HFFc6 (cell line): ENCODE measurements at places on chromosomes 16 and 17. TPM values are rescaled to one million over a fixed set of nuclear protein-coding genes. Genes with fewer than 3 reads are reported as not detected.

Gene NPIPA3
- 0.77 to 1.2 TPM in 2 of 3 replicates, not detected in the other for total RNA-seq

Gene CKLF
- total RNA-seq, result 45.8 and 50.5 TPM in 2 replicates

Gene C1QTNF8
- not detected in 3 replicates for total RNA-seq

Gene CCL5
- not detected in 3 replicates for total RNA-seq

Gene TMEM97
- 18.0 to 29.5 TPM (median 24.7 TPM) in 3 replicates for total RNA-seq

Gene ABCC12
- total RNA-seq, result not detected in 3 replicates

Gene CCDC144A
- total RNA-seq, result 0.18 to 0.38 TPM (median 0.26 TPM) in 3 replicates

Gene CHD9
- total RNA-seq, result 45.3 to 48.8 TPM (median 45.8 TPM) in 3 replicates

Gene QRICH2
- 1.5 and 1.6 TPM in 2 replicates for total RNA-seq

Gene GP2
- not detected in 2 replicates for total RNA-seq

Gene CRHR1
- total RNA-seq, result not detected in 3 replicates

Gene FOXL1
- 20.6 to 25.0 TPM (median 22.2 TPM) in 3 replicates for total RNA-seq

Gene TIGD7
- 3.4 to 4.6 TPM (median 4.5 TPM) in 3 replicates for total RNA-seq

Gene LAT
- total RNA-seq, result 4.6 and 7.0 TPM in 2 replicates

Gene HBA1
- total RNA-seq, result not detected in 3 replicates

Gene MVD
- 21.1 to 28.3 TPM (median 25.4 TPM) in 3 replicates for total RNA-seq

Gene SARM1
- 11.9 to 18.9 TPM (median 13.5 TPM) in 3 replicates for total RNA-seq

Gene CAMTA2
- 47.7 to 52.9 TPM (median 52.1 TPM) in 3 replicates for total RNA-seq

Gene TBC1D3H
- total RNA-seq, result not detected in 3 replicates

Gene NT5C
- 31.8 to 41.7 TPM (median 40.1 TPM) in 3 replicates for total RNA-seq
